NCI-H1930 (cell line): ENCODE measurements at places on chromosomes 3 and 15.

DNA sequence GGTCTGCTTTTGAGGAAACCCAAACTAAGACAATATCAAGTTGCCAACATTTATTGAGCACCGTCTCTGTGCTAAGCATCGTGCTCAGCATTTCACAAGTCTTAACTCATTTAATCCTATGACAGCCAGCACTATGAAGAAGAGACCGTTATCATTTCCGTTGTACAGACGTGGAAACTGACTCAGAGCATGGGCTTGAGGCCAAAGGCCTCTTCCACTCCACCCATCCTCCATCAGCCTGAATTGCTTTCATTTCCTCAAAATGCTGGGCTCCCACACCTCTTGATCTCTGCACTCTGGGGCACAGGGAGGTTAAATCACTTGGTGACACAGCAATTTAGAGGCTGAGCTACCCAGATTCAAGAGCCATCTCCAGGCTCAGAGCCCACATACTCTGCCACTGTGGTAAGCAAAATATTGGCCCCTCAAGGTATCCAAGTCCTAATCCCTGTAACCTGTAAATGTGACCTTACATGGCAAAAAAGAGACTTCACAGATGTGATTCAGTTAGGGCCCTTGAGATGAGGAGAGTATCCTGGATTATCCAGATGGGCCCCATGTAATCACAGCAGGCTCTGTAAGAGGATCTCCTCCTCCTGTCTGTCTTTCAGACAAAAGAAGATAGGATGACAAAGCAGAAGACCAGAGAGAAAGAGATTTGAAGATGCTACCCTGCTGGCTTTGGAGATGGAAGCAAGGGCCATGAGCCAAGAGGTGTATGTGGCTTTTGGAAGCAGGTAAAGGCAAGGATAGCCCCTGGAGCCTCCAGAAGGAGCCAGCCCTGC lies 24.3 kb upstream of the FLNB start:
- no peak for DNase-seq

- DNase-seq, result no peak
These were observed 11.9 kb downstream of the PRKAR2A start for GRCh38 chr3:48835650-48836366.

DNA sequence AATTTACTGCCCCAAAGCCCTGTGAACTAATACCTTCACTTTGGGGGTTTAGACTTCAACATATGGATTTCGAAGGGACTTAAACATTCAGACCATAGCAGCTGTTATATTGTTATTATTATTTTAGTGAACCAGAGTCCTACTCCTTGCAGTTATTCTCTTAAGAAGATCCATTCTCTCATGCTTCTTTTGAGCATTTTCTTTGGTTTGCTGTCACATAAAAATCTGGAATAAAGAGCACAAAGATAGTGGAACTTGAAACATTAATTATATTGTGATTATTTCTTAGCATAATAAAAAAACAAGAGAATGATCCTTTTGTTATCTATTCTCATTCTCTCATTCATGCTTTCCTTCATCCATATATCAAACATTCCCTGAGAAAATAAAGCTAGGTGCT lies 166.4 kb upstream of the GBE1 start:
- DNase-seq, result no peak

DNA sequence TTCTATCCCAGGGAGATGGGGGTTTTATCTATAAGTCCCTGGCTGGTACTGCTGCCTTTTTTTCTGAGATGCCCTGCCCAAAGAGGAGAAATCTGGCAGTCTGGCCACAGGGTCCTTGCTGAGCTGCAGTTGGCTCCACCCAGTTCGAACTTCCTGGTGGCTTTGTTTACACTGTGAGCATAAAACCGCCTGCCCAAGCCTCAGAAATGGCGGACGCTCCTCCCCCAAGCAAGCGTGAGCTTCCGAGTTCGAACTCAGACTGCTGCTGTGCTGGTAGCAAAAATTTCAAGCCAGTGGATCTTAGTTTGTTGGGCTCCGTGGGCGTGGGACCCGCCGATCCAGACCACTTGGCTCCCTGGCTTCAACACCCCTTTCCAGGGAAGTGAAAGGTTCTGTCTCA lies 126.8 kb upstream of the SUCLG2 start:
- no peak for DNase-seq

- no peak for DNase-seq
These were observed 202.0 kb downstream of the ATP8B4 start for GRCh38 chr15:49916998-49917397.

DNA sequence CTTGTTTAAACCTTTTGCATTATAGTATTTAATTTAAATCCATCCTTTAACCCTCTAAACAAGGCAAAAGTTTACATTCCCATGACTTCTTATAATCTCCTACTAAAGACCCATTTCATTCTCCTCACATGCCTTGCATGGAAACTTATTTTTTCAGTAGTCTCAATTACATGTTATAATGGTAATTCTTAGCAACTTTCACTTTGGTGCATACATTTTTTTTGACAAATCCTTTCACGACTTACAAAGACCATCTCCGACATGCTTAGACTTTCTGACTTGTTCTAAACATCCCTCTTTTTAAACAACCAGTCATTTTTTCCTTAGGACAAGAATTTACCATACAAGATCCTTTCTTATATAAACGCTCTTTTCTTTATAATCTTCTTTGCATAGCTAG lies 615.4 kb upstream of the GBE1 start:
- no peak for DNase-seq

- DNase-seq, result peak; percentile 63
These were observed at the start of gene HACD3 for GRCh38 chr15:65530318-65531111. HACD3 (plus strand) TSS chr15:65530463; CDS start chr15:65530632, 169 bp downstream.

DNA sequence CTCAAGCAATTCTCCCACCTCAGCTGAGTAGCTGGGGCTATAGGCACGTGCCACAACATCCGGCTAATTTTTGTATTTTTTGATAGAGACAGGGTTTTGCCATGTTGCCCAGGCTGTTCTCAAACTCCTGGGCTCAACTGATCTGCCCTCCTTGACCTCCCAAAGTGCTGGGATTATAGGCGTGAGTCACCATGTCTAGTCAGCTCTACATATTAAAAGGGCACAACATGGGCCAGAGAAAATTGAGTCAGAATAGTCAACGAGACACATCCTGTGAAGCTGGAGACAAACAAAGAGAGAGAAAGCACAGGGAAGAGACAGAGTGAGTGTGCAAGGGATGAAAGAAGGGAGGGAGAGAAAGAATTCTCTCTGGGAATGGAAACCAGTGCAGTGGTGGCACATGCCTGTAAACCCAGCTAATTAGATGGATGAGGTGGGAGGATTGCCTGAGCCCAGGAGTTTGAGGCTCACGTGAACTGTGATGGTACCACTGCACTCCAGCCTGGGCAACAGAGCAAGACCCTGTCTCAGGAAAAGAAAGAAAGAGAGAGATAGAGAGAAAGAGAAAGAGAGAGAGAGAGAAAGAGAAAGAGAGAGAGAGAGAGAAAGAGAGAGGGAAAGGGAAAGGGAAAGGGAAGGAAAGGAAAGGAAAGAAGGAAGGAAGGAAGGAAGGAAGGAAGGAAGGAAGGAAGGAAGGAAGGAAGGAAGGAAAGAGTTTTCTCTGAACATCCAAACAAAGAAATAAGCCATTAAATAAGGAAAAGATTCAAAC lies 107.2 kb upstream of the SLC25A36 start:
- no peak for DNase-seq

DNA sequence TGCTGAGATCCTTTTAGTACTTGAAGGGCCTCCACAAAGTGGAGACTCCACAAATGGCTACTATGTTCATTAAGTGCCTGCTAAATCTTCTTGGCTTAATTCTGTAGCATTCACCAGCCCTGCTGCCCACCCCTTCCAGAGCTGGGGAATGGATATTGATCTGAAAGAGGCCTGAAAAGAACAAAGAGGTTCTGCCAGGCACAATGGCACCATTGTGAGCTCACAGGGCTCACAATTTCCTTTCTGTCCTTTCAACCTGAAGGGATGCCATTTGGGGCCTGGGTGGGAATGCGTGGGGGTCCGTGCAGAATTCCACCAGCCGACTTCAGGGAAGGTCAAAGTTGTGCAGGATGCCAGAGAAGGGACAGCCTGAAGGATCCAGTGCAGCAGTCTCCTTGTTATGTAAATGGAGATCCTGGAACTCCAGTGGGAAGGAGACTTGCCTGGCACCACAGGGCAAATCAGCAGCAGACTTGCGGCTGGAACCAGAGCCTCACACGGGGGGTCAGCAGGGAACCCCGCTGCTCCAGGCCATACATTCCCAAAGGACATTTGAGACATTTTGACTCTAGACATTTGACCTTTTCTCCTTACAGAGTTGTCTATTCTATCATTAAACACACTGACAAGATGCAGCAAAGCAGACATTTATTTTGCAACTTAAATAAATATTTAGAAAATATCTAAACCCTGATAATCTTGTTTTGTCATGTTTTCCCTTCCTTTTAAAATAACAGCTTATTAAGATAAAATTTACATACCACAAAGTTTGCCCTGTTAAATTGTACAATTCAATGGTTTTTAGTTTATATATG lies 21.5 kb upstream of the MORF4L1 start:
- no peak for DNase-seq

GRCh38 chr3:33074217-33075067 lies 22.5 kb downstream of the GLB1 start:
- DNase-seq, result peak; percentile 27

- no peak for DNase-seq
These were observed 286.4 kb upstream of the LYSMD4 start for GRCh38 chr15:100019601-100020000.

GRCh38 chr3:149575213-149575960 lies 82.4 kb downstream of the WWTR1 start:
- DNase-seq, result no peak

DNA sequence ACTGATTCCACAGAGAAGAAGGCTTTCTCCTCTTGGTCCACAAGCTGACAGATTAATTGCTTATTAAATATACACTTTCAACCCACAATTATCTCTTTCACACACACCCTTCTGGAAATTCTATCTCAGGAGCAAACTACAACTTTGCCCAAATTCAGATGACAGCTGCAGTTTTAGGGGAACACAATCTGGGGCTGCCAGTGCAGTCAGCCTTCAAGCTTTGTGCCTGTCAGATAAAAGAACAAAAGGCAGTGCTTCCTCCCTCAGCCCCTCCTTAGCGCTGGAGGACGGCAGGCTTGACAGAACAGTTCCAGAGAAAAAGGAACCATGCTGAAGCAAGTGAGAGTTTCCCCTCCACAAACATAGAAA lies 99.6 kb downstream of the TMCC1 start:
- no peak for DNase-seq

DNA sequence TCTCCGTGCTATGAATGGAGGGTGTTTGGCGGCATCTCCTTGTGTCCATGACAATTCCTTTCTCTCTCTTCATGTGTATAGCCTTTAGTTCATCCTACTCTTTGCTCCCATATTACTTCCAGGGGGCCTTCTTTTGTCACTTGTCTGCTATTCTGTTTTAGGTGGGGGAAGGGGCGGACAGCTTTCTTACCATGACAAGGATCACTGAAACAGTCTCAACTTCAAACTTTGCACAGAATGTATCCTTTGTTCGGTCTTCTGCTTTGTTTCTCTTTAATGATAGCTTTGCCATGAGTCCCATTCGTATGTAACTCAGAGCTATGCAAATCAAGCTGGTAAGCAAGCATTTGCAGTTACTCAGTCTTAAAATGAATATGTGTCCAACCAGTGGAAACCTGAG lies 294.2 kb downstream of the TIGIT start:
- DNase-seq, result no peak

DNA sequence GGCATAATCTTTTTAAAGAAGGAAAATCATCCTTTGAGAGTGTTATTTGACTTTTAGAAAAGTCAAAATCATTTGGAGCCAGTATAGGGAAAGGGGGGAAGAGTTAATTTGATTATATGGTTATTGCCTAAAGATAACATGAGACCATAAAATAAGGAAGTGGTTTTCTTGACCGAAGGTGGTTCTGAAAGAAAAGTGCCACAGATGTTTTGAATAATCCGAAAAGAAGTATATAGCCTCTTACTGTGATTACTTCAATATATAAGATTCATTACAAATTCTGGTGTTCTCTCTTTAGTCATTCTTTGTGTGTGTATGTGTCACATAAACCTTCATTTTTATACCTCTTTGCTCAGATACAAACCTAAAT lies 1.1 kb downstream of the DNAJB11 start:
- no peak for DNase-seq

GRCh38 chr3:58052373-58053273 lies 44.4 kb downstream of the FLNB start:
- DNase-seq, result no peak

- DNase-seq, result no peak
These were observed 26.9 kb upstream of the TJP1 start for GRCh38 chr15:29849218-29849617.

DNA sequence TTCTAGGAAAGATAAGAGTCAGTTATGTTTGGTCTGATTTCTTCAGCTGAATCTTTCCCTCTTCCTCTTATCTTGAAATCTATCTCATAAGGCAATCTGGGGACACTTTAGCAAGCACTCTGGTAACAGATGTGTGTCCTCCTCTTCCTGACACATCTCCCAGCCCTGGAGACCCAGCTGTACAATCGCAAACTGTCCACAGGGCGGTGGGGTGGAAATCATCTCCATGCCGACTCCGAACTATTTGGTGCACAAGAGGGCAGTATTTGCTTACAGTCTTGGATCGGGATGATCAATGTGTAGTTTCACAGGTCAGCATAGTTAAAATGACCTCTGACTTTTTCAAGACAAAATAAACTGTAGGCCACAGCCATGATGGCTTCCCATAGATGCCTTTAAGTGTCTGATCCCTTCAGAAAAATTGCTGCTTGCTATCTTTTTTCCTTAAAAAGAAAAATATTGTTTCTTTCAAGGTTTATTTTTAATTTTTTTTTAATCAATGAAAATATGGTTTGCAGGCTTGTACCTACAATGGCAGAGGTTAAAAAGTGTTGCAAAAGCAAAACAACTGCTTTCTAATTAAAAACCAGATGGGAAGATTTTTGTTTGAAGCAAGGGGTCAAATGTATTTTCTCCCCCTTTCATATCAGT lies 17.7 kb downstream of the EEFSEC start:
- DNase-seq, result peak; percentile 50

DNA sequence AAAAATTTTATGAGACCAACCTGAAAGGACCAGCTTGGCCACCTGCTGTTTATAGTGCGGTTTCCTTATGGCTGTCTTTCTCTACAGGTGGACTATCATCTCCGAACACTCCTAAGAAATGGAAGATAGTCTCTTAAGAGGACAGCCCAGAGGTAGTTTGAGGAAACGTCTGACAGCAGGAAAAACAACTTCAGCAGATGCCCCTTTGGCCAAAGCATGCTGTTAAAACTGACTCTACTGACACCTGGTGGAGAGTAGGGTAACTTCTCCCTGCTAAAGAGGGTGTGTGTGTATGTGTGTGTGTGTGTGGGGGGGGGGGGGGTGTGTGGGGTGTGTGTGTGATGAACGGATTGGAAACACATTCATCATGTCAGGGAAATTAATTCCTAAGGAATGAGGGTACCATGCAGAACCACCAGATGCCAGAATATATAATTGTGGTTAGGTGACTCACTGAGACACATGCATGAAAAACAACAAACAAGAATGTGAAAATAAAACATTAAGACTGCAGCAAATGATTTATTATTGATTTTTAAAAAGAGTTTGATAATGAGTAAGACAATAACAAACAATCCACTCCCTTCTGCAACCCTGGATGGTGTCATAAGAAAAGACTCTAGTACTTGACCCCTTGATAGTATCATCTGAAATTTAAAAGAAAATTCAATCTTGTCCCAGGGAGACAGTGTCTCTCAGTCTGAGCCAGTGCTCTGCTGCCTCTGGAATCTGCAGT lies 256.5 kb downstream of the THRB start:
- DNase-seq, result no peak
